T-helper 2 cell (primary cell): ENCODE measurements at places on chromosomes 5 and 9.

DNA sequence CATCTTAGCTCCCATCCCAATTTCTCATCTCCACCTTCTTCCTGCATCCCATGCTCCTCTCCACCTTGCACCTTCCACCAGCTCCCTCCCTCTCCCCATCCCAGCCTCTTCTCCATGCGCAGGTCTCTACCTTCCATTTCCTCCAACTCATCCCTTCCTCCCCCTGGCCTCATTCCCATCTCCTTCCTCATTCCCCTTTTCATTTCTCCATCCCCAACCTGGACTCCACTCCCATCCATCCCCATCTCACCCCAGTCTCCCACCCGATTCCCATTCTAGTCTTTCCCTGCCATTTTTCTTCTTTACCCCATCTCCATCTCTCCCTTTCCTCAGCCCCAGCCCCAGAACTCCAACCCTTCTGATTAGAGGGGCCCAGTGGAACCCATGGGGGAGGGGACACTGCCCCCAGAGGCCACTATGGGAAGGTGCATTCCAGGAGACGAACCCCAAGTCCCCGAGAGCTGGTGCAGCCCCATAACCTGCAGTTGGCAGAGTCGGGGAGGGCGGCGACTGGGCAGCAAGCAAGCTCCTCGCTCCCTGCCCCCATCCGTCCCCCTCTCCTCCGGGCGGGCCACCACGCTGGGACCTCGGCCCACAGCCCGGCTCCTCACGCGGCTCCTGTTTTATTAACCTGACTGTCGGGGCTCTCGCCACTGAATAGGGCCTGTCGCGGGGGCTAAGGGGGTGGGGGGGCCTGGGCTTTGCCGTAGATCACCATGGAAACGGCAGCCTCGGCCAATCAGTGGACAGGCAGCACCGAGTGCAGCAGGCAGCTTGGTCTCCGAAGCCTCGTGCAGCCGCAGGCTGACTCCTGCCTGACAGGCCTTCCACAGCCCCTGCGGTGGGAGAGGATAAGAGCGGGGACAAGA, 66.7 kb downstream of the PCDH1 start:
- DNase-seq = no peak

DNA sequence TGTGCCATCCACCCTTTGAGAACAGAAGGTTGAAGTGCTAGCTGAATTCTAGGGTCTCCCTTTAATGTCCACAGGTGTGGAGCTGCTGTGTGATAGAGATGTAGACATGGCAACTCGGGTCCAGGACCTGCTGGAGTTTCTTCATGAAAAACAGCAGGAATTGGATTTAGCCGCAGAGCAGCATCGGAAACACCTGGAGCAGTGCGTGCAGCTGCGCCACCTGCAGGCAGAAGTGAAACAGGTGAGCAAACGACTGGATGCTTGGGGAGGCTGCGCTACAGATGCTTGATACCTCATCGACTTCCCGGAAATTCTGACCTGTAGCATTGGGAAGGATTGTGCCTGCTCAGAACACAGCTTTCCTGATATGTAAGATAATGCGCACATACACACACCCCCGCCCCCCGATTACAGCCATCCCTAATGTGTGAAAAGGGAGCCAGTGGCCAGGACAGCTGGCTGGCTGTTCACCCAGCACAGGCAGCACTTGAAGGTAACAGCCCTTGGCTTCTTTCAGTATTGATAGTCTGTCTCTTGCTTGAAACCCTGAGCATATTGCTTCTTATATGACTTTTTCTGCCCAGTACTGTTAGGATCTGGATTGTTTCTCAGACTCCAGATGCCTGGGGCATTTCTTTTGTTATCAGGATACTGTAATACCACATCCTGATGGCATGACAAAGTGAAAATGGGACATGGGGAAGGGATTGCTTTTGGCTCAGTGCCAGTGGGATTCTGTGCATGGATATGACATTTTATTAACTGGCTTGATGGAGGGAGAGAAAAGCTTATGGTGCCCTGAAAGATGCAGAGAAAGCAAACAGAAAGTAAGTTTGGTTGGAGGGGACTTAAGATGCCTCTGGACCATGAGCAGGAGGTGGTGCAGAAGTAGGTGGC, 216.8 kb upstream of the OTULINL start:
- no peak for DNase-seq

DNA sequence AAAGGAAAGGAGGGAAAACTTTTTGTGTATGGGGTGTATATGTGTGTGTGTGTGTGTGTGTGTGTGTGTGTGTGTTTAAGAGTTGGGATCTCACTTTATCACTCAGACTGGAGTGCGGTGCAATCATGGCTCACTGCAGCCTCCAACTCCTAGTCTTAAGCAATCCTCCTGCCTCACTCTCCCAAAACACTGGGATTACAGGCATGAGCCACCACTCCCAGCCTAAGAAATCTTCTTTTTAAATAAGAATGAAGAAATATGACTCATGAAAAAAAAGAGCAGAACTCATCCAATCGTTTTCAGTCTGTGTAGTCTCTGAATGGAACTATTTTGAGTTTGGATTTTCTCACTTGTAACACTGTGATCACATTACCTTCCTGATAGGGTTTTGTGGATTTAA, 601.5 kb downstream of the ACTL7B start:
- DNase-seq = no peak

GRCh38 chr5:159031513-159031912, 68.2 kb downstream of the EBF1 start:
- DNase-seq = no peak

- DNase-seq = no peak
Measured at GRCh38 chr9:134996591-134997530, 79.1 kb upstream of the FCN1 start.

DNA sequence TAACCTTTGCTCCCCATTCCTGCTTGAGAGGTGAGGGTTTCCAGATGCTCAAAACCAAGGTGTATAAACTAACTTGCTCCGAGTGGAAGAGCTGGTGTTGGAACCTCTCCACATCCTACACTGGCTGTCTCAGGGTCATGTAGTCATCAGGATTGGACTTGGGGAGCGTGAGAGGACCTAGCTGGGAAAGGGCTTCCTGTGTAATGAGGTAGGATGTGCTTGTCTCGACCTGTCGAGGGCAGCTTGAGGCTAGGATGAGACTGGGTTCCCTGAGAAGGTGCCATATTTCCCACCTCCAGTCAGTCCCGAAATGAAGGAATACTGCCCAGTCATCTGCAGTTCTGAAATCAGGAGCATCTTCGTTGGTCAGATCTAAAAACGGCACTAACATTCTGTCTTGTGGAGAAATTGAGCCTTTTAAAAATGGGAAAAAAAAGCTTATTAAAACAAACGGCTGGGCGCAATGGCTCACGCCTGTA, 1.3 kb downstream of the CCNI2 start:
- no peak for DNase-seq

DNA sequence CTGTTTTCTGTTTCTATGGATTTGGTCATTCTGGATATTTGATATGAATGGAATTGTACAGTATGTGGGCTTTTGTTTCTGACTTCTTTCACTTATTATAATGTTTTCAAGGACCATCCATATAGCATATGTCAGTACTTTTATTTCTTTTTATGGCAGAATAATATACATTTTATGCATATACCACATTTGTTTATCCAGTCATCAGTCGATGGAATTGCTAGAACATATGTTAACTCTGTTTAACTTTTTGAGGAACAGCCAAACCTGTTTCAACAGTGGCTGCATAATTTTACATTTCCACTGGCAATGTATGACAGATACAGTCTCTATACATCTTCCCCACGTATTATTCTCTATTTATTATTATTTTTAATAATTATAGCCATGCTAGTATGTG, 131.6 kb downstream of the PARP8 start:
- DNase-seq = no peak

DNA sequence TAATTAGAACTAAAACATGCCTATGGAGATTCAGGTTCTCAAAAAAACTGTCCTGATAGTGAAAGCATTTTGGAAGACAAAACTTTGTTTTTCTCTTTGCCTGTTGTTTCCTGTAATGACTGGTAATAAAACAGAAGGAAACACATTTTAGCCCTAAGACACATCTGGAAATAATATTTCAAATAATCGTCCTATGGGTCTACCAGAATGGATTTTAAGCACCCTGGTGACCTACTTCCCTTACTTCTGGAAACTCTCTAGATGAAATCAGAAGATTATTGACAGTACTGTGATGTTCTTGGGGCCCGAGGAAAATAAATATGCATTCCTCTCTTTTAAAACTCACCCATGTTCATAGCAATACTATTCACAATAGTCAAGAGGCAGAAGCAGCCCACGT, 110.1 kb upstream of the TLE4 start:
- DNase-seq = no peak

DNA sequence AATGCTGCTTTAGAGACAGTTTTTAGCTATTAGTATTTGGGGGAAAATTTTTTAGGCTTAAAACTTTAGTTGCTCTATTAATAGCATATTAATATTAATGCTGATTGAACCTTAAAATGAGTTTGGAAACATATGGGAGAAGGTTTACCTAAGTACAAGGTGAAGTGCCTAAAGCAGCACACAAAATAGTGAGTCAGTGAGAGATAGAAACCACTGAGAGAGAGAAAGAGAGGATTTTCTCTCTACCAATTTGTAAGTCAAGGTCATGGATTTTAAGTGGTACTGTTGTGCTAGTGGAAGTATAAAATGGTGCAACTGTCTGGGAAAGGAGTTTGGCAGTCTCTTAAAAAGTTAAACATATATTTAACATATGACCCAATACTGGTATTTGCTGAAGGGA, 64.9 kb downstream of the MARCHF3 start:
- DNase-seq = no peak

DNA sequence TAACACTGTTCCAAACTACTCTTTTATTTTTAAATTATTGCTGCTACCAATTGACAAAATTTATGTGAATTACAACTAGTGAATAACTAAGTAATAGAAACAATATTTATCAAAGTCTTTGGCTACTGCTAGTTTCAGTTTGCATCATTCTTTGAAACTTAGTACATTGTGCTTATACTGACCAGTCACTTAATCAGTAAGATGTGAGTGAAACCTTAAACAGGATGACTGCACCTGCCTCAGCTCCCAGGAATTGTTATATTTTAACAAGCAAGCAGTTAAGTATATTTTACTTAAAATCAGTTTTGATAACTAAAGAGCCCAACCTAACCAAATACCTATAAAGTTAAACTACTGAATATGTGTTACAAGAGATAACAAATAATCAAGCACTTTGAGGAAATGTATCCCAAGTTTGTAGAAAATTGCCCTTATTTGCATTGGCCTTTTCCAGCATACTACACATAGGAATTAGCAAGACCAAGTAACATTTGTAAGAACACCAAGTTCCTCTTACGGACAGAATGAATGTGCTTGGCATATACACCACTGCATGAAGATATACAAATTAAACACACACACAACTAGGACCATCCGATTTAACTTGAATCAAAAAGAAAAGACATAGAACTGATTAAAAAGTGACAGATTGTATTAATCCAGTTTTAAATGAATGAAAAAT, 545.5 kb upstream of the DAB2 start:
- DNase-seq = no peak

- DNase-seq = no peak
Measured at GRCh38 chr9:100071271-100071670, 27.5 kb downstream of the ERP44 start.

DNA sequence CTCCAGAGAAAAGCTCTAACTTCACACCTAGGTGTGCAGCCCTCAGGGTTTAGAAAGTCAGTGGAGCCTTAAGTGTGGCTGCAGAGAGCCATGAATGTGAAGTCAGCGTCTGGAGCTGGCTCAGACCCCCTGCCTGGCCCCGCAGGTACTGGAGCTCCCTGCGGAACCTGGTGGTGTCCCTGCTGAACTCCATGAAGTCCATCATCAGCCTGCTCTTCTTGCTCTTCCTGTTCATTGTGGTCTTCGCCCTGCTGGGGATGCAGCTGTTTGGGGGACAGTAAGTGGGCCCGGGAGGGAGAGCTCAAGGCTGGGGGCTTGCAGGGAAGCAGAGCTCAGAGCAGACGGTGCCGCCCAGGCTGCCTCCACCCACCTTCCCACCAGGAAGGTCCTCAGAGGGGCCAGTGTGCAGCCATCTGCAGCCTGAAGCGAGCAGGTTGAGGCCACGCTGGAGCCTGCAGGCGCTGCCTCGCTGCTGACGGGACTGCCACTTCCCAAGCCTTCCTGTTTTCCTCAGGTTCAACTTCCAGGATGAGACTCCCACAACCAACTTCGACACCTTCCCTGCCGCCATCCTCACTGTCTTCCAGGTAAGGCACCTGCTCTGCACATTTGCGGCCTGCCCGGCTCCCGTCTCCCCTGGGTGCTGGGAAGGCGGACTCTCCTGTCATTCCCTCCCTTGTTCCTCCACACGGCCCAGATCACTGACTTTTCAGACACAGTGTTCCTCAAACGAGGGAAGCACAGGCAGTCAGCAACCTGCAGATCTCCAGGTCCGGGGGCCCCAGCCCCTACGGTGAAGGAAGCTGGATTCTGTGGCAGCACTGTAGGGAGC, 108.9 kb downstream of the CACNA1B start:
- DNase-seq = no peak

DNA sequence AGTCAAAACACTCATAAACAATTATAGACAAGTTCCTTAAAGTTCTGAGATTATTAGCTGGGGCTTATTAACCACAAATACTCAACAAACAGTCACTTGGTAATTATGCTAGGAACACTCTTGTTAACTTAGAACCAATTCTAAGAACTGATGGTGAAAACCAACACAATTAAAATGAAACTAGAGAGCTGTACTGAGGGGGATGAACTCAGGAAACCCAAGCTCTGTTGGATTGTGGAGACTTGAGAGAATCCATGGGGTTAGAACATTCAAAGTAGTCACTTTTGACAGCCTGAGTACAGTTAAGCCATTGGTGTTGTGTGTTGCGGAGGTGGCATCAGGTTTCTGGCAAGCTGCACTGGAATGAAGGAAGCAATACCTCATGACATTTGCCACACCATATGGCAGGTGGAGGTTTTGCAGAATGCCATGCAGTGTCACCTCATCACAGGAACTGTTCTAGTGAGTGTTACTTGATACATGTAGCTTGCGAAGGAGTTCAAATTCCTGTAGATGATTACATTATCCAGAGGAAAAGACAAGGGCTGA, 480.9 kb upstream of the CD180 start:
- no peak for DNase-seq

DNA sequence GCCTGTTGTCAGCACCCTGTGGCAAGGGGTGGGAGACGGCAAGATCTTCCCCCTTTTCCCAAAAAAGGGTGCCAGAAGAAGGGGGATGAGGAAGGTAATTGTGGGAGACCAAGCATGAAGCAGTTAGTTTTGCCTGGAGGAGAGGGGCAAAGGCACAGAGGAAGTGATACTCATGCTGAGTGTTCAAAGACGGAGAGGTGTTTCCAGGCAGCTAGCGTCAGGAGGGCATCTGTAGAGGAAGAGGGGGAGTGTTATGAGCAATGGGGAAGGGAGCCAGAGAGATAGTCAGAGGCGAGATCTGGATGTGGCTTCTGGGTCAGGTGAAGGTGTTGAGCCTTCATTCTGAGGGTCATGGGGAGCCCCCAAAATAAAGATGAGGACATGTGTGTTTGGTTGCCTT, 26.9 kb upstream of the ADAM19 start:
- no peak for DNase-seq

- DNase-seq = no peak
Measured at GRCh38 chr9:117963493-117964090, 259.4 kb downstream of the TLR4 start.

GRCh38 chr9:14238518-14238917, 75.4 kb downstream of the NFIB start:
- no peak for DNase-seq
